Activated CD4-positive, alpha-beta T cell treated with anti-CD3 and anti-CD28 coated beads, Interleukin-2, amount 50 U/mL, for 1 hour (primary cell): ENCODE measurements at places on chromosomes 13 and 19.

DNA sequence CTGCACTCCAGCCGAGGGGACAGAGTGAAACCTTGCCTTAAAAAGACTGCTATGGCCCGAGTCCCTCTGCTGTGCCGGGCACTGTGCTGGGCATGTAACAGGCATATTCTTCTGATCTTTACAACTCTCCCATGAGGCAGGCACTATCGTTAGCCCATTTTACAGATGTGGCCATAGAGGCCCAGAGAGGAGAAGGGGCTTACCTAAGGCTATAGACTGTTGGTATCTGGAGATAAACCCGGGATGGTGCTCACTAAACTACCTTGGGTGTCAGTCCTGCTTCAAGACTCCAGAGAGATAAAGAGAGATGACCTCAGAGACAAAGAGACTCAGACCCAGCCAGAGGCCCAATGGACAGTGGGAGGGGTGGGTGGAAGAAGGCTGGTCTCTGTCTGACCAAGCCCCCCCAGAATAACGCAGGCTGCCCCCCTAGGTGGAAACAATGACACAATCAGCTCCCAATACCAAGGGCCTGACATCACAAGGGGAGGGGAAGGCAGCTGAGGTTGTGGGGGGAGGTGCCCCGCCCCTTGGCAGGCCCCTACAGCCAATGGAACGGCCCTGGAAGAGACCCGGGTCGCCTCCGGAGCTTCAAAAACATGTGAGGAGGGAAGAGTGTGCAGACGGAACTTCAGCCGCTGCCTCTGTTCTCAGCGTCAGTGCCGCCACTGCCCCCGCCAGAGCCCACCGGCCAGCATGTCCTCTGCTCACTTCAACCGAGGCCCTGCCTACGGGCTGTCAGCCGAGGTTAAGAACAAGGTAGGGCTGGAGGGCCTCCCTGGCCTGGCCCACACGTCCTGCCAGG, at the start of gene CNN1:
Gene CNN1 (plus strand): TSS at position 620 of the 805 bp plus-strand sequence. CDS start 77 bp downstream, at position 697.
- no peak for DNase-seq

DNA sequence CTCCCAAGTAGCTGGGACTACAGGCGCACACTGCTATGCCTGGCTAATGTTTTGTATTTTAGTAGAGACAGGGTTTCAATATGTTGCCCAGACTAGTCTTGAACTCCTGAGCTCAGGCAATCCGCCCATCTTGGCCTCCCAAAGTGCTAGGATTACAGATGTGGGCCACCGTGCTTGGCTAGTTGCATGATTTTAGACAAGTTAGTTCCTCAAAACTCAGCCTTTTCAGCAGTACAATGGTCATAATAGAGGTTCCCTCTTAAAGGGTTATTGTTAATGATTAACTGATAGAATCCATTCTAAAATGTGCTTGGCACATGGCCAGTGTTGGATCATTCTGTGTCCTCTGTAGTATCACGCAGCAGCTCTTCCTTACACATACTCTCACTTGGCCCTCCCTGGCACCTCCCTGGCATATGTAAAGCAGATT, 19.5 kb upstream of the IFT88 start:
- DNase-seq: no peak

GRCh38 chr19:23525276-23525852, 130.1 kb upstream of the ZNF91 start:
- DNase-seq: no peak

DNA sequence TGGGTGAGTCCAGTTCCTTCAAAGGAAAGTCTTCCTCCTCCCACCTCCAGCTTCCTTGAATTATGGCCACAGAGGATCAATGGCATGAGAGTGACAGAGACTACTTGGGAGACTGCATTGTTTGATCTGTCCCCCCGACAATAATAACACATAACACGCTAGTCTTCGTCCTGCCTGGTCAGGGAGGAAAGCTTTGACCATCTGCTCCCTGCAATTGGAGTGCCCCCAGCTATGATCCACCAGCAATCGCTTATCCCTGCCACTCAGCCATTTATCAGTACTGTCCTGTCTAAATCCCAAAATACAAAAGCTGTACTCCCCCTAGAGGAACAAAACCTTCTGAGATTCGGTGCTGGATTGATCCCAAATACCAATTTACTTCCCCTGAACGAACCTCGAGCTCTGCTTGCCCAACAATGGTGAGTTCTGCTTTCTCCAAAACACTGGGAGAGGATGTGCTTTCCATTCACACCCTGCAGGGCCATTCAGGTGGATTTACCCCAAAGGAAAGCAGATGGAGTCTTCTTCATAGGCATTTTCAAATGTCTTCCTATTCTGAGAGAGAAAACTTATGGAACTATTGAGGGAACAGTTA, 466.7 kb downstream of the TSHZ3 start:
- DNase-seq: no peak

- DNase-seq: no peak
Observed at GRCh38 chr19:49767967-49768581, 1.3 kb downstream of the AP2A1 start.

DNA sequence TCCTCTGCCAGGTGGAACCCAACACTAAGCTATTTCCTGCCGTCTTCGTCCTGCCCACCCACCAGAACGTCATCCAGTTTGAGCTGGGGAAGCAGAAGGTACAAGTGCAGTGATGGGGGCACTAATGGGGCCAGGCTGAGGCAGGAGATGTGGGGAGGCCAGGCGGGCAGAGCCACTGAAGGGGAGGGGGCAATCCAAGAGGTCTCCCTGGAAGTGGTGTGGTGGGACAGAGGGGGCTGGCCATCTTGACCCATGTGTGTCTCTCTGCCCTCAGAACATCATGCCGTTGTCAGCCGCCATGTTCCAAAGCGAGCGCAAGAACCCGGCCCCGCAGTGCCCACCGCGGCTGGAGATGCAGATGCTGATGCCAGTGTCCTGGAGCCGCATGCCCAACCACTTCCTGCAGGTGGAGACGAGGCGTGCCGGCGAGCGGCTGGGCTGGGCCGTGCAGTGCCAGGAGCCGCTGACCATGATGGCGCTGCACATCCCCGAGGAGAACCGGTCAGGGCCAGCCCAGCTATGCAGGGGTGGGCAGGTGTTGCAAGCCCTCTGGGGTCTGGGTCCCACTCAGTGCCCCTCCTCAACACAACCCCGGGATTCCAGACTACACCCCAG, 49.6 kb downstream of the RYR1 start:
- no peak for DNase-seq

DNA sequence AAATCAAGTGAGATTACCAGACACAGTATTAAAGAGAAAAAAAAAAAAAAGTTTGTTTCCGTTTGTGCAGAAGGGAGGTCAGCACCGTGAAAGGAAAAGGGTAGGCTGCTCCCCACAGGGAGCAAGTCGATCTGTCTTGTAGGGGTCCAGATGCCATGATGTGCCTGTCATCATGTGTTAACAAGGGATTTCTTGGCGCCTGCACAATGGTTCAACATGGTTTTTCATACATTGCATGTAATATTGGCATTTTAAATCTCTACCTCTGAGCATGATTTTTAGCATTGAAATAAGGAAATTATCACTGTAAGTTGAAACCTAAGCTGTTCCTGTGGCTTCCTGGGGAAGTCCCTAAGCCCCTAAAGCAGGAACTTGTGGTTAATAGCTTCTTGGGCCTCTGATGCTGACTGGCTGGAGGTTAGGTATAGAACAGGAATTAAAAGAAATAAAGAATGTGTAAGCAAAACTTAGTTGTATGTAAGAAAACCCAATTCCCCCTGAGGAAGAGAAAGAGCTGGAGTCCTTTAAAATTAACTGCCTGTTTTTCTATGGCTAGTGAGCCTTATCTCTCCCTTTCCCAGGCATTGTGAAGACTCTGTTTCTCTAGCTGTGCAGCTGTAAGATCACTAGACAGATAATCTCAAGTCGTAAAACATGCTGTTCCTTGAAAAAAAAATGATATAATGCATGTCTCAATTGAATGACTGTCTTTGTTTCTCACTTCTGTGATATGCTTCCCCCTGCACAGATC, 7.4 kb upstream of the FCGBP start:
- peak; percentile 24 for DNase-seq

DNA sequence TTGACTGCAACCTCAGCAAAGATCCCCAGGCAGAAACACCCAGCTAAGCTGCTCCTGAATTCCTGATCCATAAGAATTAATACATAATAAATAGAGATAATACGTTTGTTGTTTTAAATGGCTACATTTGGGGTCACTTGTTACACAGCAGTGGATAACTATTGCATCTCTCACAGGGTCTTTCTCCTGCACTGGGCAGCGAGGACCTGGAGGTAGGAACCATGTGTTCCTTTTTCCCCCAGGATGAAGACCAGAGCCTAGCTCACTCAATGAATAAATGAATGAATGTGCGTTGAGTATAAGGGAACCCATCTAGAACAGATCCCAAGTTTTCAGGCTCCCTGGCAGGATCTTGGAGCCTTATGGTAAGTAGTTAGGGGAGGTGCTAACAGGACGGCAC, 30.7 kb downstream of the F2RL3 start:
- DNase-seq: no peak

DNA sequence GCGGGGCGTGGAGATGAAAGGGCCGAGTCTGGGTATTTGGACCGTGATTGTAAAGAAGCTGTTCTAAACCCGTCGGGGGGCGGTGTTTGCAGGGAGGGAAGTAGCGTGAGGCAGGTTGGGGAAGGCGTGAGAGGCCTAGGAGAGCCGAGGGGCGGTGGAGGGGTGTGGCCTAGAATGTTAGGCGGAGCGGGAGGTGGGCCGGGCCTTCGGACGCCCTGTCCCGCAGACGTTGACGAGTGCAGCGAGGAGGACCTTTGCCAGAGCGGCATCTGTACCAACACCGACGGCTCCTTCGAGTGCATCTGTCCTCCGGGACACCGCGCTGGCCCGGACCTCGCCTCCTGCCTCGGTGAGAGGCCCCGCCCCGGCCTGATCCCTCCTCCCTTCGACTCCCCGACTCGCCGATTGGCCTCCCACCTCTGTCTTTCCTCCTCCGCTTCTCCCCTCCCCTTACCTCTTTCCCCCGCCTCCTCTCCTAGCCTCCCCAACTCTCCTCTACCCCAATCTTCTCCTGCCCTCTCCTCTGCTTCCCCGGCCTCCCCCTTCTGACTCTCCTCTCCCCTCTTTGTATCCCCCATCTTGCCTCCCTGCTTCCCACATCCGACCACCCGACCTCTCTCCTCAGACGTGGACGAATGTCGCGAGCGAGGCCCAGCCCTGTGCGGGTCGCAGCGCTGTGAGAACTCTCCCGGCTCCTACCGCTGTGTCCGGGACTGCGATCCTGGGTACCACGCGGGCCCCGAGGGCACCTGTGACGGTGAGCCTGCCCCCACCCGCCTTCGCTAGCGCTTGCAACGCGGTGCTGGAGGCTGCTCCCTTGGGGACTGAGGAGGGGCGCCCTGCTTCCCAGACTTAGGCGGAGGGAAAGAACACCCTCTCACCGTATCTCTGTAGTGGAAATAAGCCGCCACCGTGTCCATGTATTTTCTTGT, 12.8 kb downstream of the LTBP4 start:
- DNase-seq: peak; percentile 82

DNA sequence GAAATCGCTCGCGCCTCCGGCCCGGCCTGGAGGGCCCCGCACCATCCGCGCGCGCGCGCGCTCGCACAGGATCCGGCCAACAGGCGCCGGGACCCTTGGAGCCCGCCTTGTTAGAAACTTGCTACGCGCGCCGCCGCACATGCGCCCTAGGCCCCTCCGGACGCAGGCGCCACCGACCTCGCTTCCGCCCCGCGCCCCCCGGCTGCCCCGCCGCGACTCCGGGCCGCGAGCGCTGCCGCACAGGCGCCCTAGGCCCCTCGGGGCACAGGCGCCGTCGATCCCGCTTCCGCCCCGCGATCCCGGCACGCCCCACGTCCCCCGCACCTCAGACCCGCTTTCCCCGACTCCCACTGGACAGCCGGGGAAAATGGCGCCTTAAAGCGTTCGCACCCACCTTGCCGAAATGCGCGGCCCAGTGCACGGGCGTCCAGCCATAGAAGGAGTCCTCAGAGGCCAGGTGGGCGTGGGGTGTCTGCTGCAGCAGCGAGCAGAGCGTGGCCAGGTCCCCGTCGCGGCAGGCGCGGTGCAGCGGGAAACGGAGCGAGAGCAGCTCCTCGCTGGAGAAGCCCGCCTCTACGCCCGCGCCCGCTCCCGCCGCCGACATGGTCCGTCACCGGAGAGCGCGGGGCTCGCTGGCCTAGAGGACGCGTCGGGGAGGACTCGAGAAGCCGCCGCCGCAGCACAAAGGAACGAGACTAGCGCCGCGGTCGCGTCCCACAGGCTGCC, 375 bp downstream of the ANKRD10 start:
- DNase-seq: peak; percentile 61

DNA sequence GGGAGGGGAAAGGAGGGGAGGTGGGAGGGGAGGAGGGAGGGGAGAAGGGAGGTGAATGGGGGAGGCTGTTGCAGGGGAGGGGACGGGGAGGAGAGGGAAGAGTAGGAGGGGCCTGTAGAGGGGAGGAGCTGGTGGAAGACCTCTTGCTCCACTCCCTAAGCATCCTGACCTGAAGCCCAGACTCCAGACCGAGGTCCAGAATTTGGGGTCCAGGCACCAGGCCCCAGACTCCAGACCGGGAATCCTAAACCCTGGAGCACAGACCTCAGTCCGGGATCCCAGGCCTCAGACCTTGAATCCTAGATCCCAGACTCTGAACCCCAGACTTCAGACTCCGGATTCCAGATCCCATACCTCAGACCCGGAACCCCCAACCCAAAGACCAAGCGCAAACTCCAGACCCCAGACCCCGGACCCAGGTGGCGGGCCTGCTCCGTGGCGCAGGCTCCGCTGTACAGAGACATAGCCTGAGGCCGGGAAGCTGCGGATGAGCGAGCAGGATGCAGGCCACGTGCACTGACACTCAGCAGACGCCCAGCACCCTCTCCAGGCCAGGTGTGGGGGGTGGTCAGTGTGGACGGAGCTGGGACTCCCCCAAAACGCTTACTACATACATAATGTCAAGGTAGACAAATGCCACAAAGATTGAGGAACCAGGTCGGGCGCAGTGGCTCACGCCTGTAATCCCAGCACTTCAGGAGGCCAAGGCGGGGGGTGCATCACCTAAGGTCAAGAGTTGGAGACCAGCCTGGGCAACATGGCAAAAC, 710 bp upstream of the BTBD2 start:
- DNase-seq: peak; percentile 46
